ENCODE measurements at places on chromosomes 6 and 20.

GRCh38 chr6:98925831-98926230 is 21.9 kb downstream of the FBXL4 start:
- DNase-seq = no peak

GRCh38 chr6:133891149-133891926 is 2.4 kb downstream of the TCF21 start:
- DNase-seq = peak; percentile 54

DNA sequence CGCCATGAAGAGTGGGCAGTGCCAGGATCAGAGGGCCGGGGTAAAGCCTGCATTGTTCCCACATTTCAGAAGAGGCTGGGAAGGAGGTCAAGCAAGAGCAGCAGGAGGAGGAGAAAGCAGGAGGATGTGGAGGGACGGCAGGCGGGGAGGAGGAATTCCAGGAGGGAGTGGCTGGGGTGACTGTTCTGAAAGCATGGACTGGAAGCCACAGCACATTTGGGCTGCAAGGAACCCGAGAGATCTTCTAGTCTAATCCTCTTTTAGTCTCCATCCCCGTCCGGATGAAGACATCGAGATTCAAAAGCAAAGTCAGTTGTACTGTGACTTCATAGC is 76.9 kb downstream of the FAM50B start:
- DNase-seq = no peak

DNA sequence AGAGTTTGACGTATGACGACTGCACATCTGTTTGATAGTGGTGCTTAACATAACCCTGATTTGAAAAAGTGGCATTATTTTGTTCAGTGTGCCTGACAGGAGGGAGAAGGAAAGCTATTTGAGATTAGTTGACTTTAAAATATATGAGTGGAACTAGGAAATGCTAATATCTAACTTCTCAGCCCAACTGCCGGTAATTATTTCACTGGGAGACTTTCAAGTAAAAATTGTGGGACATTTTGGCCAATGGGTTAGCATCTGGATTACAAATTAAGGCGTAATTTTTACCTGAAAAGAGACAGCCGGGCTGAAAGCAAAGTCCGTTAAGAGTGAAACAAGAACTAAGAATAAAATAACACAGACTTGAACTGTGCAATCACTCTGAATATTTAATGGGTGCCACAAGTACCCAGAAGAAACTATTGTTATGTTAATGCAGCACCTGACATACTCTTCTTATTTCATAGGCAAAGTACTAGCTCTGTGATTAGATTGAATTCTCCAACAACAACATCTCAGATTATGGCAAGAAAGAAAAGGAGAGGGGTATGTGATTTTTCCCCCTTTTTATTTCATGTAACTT is 2.0 kb downstream of the HEY2 start:
- DNase-seq = no peak

DNA sequence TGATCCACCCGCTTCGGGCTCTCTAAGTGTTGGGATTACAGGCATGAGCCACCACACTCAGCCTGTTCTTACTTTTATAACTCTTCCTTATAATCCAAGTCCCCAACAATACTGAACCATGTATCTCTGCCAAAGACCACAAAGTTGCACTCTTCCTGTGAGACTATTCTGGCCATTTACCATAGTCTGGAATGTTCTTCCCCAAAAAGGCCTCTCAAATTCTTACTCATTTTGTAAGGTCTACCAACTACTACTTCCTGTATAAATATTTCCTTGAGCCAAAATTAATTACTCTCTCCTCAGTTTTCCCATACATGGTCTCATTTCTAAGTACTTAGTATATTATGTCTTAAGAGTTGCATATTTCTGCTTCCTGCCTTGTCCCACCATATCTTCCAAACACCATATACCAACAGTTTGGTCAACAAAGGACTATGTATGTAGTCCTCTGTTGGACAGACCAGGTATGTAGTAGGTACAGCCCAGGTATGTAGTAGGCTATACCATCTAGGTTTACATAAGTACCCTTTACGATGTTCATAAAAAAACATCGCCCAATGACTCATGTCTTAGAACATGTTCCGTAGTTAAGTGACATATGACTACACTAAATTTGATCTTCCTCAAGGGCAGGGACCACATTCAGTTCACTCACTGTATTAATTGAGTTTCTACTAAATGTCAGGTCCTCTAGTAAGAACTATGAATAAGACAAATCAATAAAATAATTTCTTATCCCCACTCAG is 22.0 kb downstream of the RANBP9 start:
- no peak for DNase-seq

DNA sequence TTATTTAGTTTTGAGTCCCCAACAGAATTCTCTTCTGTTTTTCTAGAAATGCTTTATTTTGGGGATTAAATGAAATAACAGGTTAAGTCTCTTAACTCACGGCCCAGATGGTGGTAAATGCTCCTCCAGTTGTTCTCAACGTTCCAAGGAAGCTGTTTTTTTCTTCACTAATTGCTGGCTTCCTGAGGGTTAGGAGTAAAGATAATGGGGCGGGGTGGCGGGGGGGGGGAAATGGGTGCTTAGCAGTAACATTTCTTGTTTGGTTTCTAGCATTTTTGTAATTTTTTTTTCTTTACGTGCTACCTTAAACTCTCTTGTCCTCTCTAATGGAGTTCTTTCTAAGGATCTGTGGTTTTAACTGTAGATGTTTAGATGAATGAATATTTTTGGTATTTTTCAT is 2.2 kb downstream of the SRSF3 start:
- DNase-seq = peak; percentile 45

All from NCI-H1417 (cell line).